NCI-H1417 (cell line): ENCODE measurements at places on chromosomes 13 and 19.

- no peak for DNase-seq
Measured at GRCh38 chr13:45482571-45483173, 17.9 kb downstream of the COG3 start.

DNA sequence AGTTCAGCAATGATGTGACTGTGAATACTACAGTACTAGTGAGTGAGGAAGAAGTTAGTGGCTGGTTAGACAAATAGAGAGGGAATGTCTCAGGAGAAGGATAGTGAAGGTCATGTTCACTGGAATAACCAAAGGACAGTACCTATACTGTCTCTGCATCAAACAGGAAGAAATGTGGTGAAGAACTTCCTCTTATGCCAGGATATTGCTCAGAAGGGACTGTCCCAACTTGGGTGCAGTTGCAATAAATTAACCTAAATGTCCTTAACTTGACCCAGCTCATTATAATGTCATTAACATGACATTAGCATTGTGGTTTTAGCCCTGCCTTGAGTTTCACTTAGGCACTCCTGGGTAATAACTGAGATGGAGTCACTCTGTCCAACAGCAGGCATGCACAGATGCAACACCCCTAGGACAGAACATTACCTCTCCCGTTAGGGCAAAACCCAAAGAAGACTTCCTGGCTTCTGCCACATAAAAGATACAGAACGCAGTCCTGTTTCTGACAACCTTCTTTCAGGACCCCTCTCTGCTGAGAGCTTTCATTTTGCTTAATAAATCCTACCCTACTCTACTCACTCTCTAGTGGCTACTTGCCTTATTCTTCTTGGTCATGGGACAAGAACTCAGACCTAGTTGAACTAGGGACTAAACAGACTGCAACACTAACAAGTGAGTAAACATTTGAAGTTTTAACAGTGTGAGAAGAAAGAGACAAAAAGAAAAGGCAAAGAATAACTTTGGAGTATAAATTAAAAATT lies 1591.6 kb upstream of the MIR17HG start:
- DNase-seq: no peak

DNA sequence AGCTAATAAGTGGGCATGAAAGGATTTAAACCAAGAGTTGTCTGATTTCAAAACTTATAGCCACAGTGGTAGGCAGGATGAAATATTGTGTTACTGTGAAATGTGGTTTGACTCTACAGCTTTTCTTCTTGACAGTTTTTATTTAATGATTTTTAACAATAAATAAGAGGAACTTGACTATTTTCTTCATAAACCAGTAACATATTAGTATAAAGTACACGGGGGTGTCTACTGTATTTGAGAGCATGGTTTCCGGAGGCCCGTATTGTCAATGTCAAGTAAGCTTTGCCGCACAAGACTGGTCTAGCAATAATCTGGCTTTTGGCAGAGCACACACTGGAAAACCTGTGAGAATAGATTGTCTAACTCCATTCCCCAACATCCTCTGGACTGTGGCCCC lies 894.5 kb downstream of the PCDH9 start:
- no peak for DNase-seq

DNA sequence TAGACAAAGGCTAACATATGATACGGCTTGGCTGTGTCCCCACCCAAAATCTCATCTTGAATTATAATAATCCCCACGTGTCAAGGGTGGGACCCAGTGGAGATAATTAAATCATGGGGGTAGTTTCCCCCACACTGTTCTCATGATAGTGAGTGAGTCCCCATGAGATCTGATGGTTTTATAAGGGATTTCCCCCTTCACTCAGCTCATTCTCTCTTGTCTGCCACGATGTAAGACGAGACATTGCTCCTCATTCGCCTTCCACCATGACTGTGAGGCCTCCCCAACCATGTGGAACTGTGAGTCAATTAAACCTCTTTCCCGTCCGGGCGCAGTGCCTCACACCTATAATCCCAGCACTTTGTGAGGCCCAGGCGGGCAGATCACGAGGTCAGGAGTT lies 143.5 kb downstream of the RXFP2 start:
- DNase-seq: no peak

- DNase-seq: no peak
Measured at GRCh38 chr13:50608370-50608769, 235.1 kb downstream of the DLEU7 start.
